ENCODE measurements at places on chromosomes 12 and 14.

GRCh38 chr12:75908961-75909605, 122.5 kb downstream of the PHLDA1 start:
- DNase-seq, result no peak

DNA sequence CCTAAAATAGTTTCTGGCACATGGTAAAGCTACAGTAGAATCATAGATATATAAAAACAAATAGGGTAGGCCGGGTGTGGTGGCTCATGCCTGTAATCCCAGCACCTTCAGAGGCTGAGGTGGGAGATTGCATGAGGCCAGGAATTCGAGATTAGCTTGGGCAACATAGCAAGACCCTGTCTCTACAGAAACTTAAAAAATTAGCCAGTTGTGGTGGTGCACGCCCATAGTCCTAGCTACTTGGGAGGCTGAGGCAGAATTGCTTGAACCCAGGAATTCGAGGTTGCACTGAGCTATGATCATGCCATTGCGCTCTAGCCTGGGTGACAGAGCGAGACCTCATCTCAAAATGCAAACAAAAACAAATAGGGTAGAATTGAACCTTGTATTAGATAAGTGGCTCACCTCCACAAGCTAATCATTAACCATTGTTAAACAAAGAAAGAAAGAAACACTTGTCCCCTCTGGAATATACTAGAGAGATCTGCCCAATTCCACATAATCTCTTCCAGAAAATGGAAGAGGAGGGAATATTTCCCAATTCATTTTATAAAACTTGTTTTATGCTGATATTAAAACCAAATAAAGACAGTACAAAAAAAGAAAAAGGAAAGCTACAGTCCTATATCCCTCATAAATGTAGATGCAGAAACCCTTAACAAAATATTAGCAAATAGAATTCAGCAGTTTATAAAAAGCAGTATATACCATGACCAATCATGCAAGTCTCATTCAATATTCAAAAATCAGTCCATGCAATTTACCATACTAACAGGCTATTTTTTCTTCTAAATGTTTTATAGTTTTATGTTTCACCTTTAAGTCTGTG, 22.7 kb upstream of the DHRS2 start:
- no peak for DNase-seq

GRCh38 chr14:67285876-67286452, 44.7 kb downstream of the PALS1 start:
- DNase-seq, result peak; percentile 75

- no peak for DNase-seq
Measured at GRCh38 chr14:67112344-67112743, 76.9 kb upstream of the GARIN2 start.

DNA sequence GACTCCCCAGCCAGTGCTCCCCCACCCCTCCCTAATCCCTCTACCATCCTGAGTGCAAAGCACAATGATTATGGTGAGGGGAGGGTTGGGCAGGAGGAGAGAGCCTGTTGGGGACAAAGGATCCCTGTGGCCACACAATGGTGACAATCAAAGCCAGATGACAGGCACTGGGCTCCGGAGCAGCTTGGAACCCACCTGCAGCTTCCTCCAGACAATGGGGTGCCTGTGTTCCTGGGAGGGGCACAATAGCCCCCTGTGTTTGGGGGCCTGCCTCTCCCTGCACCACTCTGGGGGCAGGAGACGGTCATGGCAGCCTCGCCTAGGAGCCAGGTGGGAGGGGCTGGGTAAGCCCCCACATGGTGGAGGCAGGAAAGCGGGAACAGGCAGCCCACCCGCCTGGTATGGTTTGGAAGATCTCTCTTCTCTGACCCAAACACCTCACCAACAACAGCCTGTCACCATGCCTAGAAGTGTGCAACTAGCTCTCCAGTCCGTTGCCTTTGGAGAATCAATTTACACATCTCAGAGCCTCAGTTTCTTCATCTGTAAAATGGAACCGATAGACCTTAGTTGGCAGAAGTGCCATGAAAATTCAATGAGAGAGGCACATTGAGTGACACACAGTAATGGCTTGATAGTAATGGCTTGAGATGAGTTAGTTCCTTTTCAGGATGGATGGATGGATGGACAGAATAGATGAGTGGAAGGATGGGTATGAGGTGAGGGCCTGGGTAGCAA, 53.0 kb downstream of the MVK start:
- no peak for DNase-seq

DNA sequence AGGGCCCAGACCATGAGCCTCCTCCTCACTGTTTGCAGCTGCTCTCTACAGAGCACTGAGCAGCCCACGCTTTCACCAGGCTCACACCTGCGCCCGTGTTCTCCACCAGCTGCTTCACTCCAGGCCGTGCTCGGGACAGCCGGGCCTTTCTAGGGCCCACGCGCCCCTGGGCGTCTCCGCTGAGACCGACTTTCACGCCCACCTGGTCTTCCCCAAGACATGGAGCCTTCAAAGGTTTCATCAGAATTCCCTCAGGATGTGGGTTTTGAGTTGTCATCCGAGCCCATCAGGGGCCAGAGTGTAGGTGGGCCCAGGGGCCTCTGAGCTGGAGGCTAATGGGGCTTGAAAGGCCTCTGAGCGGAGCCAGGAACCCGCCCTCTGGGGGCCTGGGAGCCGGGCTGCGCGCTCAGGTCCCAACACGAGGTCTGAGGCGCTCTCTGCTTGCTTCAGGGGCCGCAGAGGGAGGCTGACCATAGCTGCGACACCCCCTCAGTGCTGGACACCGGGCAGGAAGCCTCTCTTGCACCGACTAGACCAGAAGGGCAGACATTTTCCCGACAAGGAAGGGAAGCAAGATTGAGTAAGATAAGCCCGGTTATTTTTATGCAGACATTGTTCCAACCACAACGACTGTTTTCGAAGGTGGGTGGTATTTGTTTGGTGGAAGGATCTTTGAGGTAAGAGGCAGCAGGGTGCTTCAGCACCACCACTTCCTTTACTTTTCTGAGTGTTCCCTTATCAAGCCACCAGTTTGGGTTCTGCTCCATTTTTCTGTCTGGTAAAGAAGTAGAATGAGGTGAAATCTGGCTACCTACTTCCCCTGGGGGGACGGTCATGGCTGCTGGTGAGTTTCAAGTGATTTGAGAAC, 125.0 kb upstream of the FUT8 start:
- DNase-seq, result no peak

- no peak for DNase-seq
Measured at GRCh38 chr12:55827806-55828205, 1.6 kb downstream of the DNAJC14 start.

DNA sequence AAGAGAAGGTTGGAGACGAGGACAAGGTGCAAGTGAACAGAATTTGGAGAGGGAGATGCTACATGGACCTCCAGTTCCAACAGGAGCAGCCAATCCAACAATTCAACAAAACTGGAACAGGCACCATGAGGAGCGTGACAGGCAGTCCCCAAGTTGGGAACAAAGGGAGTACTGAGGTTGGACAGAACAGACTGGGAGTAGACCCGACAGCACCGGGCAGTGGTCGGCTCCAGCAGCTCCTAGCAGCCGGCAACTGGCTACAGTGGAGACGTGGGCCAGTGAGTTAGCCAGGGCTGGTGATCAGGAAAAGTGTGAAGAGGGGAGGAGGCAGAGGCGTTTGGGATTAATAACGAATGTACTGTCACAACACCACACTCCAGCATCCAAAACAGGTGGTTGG, 16.4 kb downstream of the MAP3K9 start:
- no peak for DNase-seq

DNA sequence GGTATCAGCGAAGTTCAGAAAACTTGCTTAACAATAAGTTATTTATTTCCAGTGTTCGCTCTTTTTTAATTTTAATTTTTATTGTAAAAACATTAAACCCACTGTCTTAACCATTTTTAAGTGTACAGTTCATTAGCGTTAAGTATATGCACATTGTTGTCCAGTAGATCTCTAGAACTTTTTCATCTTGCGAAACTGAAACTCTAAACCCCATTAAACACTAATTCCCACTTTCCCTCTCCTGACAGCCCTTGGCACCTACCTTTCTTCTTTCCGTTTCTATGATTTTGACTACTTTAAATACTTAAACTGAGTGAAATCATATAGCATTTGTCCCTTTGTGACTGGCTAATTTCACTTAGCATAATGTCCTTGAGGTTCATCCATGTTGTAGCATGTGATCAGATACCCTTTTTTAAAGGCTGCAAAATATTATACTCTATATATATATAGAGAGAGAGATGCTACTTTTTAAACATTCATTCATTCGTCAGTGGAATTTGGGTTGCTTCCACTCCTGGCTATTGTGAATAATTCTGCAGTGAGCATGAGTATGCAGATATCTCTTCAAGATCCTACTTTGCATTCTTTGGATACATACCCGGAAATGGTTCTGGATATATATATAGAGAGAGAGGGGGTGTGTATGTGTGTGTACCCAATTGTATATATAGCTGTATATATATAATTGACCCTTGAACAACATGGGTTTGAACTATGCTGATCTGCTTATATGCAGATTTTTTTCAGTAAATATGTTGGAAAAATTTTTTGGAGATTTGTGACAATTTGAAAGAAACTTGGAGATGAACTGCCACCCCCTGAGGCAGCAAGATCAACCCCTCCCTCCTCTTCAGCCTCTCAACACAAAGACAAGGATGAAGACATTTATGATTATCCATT, 74.7 kb upstream of the EVL start:
- DNase-seq, result no peak

- peak; percentile 13 for DNase-seq
Measured at GRCh38 chr12:100128512-100128908, 14.2 kb downstream of the BLTP3B start.

- no peak for DNase-seq
Measured at GRCh38 chr12:130710733-130711080, 5.4 kb downstream of the RIMBP2 start.

DNA sequence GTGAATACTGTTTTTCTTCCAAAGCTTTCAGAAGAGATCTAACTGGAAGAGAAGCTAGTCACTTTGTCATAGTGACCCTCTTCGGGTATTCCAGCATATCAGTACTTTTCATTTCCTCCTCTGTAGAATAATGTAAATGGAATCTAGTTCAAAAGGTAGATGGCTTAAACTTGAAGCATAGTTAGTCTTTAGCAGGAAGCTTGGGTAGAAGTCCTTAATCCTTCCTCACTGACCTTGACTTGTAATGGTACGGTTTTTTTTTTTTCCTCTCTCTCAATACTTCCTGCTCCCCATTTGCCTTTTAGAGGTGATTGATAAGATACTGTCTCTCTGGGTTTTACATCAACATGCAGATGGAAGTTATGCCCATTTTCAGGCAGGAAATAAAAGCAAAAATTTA, 1.7 kb downstream of the FBXO34 start:
- DNase-seq, result peak; percentile 9

- no peak for DNase-seq
Measured at GRCh38 chr12:102374190-102374589, 106.2 kb downstream of the IGF1 start.

DNA sequence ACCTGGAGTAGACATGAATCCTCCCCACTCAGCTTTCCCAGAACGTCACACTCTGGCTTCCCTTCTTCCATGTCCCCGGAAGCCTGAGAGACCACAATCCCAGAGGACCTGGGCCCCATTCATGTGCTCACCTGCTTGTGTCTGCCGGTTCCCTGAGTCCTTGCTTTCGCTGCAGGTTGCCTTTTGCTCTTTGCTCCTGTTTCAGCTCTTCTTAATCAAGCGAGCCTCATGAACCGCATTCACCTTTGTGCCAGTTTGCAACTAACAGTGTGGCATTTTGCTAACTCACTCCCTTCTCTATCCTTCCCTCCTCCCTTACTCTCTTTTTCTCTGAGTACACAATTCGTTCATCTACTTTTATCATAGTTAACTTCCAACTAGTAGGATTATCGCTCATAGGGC, 23.1 kb downstream of the ENTPD5 start:
- no peak for DNase-seq

- DNase-seq, result no peak
Measured at GRCh38 chr12:13024531-13024916, 19.7 kb upstream of the FAM234B start.

- DNase-seq, result no peak
Measured at GRCh38 chr12:31589598-31589903, 1.4 kb downstream of the DENND5B start.

DNA sequence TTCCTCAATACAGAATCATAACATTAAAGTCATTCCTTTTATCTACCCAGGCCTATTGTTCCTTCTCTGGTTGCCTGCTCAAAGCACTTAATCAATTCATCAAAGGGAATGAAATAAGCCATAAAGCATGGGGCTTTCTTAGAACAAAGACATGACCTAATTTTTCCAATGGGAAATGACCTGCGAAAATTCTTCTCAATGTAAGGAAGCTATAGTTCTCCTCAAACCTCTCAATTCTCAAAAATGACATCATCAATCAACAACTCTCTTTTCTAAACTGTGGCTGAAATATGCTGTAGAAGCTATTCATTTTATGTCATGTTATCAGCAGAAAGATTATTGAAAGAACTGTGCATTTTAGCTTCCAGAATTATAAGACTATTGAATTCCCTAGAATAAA, 116.0 kb upstream of the PTPRR start:
- DNase-seq, result no peak

GRCh38 chr12:12927211-12928079, 24.5 kb downstream of the GPRC5D start:
- DNase-seq, result peak; percentile 87

GRCh38 chr12:115934046-115934445, 343.4 kb downstream of the MED13L start:
- DNase-seq, result no peak

DNA sequence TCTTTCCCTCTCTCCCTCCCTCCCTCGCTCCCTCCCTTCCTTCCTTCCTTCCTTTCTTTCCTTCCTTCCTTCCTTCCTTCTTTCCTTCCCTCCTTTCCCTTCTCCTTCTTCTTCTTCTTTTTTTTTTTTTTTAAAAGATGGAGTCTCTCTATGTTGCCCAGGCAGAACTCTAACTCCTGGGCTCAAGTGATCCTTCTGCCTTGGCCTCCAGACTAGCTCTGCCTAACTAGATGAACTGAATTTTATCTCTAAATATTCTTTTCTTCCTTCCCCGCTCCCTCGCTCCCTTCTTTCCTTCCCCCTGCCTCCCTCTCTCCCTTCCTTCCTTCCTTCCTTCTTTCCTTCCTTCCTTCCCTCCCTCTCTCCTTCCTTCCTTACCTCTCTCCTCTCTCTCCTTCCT, 170.5 kb upstream of the LHX5 start:
- no peak for DNase-seq

DNA sequence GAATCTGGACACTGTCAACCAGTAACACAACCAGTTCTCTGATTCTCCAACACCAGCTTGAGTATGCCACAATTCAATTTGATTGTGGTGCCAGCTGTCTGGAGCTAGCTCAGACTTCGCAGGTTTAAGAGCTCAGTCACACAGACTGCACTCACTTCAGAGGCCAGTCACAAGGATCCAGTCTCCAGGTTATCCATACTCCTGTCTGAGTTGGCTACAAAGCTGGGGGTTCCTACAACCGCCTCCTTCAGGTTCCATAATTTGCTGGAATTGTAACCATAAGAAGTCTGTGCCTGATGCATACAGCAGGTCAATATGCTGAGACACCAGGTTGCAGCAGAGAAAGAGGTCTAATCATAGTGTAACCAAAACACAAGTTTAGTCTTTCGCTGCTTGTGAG, 70.5 kb upstream of the CPSF6 start:
- DNase-seq, result no peak

GRCh38 chr12:121711361-121712189, 977 bp upstream of the TMEM120B start:
- DNase-seq, result no peak

Measured in RKO (cell line).